ENCODE measurements at places on chromosomes 13 and 19.

DNA sequence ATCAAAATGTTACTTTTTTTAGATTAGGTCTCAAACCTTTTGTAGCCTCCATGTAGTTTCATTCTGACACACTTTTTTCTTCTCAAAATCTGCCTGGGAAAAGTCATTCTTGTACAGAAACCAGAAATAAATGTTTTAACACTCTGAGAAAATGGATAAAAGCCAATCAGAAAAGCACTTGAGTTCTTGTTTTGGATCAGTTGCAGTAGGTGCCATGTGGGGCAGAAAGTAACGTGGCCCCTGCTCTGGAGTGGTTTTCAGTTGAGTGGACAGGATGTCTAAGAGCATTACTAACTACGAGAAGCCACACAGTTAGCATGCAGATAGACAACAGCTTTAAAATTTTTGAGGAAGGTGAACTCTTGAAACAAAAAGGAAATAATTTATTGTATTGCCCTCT, 19.1 kb downstream of the GPR183 start:
- DNase-seq, result peak; percentile 59

GRCh38 chr19:5960005-5961001, 17.6 kb downstream of the RANBP3 start:
- DNase-seq, result no peak

DNA sequence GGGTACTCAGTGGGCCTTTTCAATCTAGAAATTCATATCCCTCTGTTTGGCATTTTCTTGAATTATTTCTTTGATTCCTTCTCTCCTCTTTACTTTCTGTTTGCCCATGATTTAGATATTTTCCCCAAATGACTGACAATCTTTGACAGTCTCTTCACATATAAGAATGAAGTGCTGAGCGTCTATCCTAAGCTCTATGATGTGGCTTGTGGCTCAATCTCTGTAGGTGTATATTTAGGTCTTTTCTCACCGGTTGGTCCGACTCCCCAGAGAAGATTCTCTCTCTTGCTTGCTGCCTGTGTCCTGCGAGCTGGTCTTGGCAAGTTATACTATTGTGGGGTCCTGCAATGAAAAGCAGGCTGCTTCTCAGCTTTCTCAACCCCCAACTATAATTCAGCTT, 29.0 kb downstream of the FLT3 start:
- no peak for DNase-seq

DNA sequence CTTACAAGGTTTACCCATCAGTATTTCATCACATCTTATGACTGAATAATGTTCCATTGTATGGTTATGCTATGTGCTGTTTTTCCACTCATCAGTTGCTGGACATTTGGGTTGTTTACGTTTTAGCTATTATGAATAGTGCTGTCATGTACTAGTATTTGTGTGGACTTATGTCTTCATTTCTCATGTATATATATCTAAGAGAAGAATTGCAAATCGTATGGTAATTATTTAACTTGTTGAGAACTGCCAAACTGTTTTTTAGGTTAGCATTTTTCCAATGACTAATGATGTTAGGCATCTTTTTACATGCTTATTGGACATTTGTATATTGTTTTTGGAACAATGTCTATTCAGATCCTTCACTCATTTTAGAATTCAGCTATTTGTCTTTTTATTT, 368.3 kb downstream of the LMO7 start:
- no peak for DNase-seq

- DNase-seq, result no peak
Measured at GRCh38 chr19:2181633-2181997, 17.9 kb downstream of the DOT1L start.

GRCh38 chr19:13823256-13823655, 28.0 kb downstream of the ZSWIM4 start:
- no peak for DNase-seq

- DNase-seq, result no peak
Measured at GRCh38 chr13:100620792-100621191, 32.2 kb upstream of the GGACT start.

GRCh38 chr13:98869408-98870090, 108.3 kb downstream of the DOCK9 start:
- DNase-seq, result no peak

Data from activated T-cell treated with anti-CD3 and anti-CD28 coated beads, Interleukin-2, amount 50 U/mL, for 24 hours (primary cell).